ENCODE measurements at places on chromosomes 11 and 22.

DNA sequence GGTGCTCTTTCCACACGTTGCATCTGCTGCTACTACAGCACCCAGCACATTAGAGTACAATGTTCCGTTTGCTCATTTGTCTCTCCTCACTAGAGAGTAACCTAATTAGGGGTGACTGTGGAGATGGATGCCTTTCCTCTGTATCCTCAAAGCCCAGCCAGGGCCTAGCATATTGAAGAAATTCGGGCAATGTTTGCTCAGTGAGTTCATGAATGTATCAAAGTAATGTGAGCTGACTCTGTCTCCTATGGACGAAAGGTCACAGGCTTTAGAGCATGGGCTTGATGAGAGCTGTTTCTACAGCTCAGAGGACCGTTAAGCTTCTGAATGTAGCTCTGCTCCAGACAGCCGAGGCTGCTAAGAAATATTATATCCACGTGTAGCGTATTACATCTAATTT lies 67.5 kb downstream of the C11orf58 start:
- DNase-seq = no peak

DNA sequence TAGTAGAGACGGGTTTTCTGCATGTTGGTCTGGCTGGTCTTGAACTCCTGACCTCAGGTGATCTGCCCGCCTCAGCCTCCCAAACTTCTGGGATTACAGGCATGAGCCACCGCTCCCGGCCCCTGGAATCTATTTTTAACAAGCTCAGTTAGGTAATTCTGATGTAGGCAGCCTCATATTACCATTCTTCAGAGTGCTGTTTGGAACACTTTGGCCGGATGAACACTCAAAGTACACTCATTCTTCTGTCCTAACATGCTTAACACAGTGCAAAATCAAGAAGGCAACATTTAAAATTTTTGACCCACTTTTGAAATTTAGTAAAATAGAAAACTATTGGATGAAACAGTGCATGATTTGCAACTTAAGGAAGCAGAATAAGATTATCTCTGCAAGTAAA lies 586.7 kb upstream of the CHORDC1 start:
- no peak for DNase-seq

GRCh38 chr22:31561238-31561887 lies 65.0 kb downstream of the SFI1 start:
- peak; percentile 36 for DNase-seq

- no peak for DNase-seq
These were observed 14.4 kb downstream of the ELMOD1 start for GRCh38 chr11:107605061-107606006.

DNA sequence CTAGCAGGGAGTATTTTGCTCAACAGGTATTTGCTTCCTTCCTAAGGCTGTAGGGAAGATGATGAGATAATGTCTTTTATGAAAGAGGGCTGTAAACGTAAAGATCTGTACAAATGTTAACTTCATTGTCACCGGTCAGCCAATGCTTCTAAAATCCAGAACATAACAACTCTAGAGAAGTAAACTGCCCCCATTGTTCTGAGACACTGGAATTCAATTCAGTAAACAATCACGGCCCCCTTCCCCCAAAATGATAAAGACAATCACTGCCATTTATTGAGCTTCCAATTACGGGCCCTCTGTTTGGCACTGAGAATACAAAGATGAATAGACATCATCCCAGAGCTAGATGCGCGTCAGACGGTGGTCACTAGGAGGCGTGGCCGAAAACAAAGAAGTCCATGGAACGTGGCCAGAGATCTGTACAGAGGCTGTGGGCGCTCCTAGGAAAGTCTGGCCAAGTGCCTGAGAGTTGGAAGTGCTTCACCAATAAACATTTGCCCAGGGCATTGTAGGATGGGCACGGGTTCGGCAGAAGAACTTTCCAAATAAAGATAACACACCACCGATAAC lies 576 bp downstream of the TMEM258 start:
- peak; percentile 54 for DNase-seq

GRCh38 chr22:28480000-28480715 lies 199.5 kb downstream of the TTC28 start:
- DNase-seq = no peak

- DNase-seq = no peak
These were observed at the start of gene SCGB2A2 for GRCh38 chr11:62269654-62270278. SCGB2A2 (plus strand) TSS chr11:62270158; CDS start chr11:62270217, 59 bp downstream.

GRCh38 chr22:27240298-27241075 lies 561.1 kb downstream of the MN1 start:
- no peak for DNase-seq

DNA sequence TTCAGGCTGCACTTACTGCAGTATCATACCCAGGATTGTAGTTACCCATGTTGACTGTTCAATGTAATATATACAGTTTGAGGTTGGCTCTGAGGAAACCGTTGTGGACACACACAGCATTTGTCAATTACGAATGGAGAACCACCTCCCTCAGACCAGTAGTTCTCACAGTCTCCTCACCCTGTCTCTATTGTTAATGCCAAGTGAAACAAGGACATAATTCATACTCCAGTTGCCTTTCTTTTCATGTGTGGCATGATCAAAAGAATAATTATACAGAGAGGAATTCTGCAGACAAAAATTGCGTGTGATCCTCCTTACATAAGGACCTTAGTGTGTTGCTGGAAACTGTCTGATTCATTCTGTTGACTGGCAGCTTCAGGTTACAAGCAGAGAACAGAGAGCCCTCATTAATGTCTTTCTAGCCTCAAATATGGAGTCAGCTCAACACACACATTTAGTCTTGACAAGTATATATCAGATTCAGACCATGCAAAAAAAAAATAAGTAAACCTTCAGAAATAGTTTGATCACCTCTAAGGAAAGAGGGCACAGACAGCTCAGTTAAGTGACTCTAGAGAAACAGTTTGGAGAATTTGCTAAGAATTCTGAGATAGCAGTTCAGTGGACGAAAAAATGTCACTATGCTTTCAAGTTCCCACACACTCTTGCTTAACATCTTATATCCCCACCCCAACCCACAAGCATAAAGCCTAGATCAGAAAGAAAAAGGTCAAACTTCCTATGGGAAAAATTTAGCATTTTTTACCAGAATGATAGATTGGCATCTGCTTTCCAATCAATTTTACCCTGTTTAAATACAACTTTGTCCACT lies 96.1 kb downstream of the MAML2 start:
- no peak for DNase-seq

DNA sequence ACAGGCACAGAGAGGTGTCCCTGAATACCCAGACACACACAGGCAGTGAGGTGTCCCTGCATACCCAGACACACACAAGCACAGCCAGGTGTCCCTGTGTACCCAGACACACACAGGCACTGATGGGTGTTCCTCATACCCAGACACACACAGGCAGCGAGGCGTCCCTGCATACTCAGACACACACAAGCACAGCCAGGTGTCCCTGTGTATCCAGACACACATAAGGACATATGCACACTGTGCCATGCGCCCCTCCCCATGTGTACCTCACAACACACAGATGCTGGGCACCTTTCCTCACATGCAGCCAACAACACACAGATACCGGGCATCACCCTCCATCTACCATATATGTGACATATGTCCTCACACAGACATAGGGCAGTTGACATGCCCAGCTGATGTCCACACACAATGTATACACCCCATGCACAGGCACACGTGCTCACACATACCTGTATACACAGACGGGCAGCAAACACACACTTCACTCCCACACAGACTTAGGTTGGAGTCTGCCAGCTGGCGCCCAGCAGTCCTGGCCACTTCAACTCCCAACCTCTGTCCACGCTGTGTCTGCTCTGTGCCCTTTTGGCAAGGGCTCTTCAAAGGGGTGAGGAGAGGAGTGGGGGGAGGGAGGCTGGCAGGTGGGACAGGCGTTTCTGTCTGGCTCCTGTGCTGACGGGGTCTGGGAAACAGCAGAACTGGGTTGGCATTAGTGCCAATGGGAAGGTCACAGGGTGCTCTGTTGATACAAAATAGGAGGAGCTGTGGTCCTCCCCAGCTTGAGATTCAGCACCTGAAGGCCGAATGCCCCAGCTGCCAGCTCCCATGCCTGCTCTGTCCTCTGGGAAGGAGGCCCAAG lies 69.4 kb upstream of the ALX4 start:
- no peak for DNase-seq

DNA sequence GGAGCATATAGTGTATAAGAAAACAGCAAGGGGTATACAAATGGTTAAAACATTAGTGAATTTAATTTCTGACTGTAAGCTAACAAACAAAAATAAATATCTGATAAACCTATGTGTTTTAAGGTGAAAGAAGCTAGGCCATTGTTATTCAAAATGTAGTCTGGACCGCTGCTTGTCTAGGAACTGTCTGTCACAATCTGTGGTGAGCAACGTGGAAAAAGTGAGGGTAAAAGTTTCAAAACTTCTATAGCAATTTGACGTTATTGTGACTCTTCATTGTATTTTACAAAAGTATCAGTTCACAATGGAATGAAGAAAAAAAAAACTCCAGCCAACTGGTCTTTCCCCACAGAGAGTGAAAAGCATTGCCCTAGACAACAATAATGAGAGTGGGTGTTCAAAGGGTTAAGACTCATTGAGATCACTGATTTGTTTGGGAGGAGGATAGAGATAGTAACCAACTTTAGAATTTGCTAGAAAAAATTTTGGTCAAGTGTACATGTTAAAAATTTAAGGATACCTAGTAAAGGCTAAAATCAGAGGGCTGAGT lies 79.1 kb downstream of the UVRAG start:
- no peak for DNase-seq

GRCh38 chr11:118437208-118438125 lies 1.2 kb downstream of the KMT2A start:
- peak; percentile 41 for DNase-seq

DNA sequence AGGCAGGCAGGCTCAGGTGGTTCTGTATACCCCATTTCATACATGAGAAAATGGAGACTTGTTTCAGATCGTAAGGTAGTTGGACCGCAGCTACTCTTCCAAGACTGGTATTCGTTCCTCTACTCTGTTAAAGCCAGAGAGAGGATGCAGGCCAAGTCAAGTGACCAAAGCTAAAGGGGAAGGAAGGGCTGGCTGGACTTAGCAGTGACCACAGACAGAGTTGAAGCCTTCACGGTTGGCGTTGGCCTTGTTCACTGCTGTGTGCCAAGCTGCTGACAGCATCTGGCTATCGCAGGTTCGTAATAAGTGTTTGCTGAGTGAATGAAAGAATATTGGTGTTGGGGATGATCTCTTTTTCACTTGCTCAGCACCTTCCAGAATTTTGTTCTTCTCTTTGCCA lies 64.2 kb downstream of the PTPRJ start:
- DNase-seq = no peak

GRCh38 chr22:26072621-26073020 lies 96.6 kb upstream of the SEZ6L start:
- DNase-seq = no peak

DNA sequence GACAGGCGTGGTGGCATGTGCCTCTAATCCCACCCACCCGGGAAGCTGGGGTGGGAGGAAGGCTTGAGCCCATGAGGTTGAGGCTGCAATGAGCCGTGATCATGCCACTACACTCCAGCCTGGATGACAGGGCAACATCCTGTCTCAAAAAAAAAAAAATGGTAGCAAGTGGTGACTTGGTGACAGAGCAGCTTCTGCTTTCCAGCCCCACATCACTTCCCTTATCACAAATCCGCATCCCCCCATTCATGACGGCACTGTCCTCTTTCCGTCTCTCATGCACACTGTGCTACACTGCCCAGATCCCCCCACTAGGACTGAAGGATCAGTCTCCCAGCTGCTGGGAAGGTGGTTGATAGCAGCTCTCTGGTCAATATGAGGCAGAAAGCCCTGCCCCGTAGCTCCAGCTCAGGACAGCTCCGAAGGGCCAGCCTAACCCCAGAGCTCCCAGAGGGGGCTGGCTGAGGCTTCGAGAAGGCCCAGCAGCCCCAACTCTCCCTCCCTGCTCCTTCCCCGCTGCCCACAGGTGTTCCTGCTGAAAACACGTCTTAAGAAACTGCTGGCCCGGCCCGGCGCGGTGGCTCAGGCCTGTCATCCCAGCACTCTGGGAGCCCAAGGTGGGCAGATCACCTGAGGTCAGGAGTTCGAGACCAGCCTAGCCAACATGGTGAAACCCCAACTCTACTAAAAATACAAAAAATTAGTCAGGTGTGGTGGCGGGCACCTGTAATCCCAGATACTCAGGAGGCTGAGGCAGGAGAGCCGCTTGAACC lies 15.9 kb downstream of the PGA5 start:
- peak; percentile 13 for DNase-seq

DNA sequence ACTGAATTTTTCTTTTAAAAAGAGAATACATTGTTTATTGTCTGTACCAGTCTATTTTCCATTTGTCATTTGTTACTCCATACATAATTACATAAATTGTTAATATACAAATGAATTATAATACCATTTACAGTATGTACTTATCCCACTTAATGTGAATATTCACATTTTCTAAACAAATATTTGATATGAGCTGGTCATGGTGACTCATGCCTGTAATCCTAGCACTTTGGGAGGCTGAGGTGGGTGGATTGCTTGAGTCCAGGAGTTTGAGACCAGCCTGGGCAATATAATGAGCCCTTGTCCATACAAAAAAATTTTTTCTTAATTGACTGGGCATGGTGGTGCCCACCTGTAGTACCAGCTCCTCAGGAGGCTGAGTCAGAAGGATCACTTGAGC lies 6.8 kb downstream of the SC5D start:
- no peak for DNase-seq

DNA sequence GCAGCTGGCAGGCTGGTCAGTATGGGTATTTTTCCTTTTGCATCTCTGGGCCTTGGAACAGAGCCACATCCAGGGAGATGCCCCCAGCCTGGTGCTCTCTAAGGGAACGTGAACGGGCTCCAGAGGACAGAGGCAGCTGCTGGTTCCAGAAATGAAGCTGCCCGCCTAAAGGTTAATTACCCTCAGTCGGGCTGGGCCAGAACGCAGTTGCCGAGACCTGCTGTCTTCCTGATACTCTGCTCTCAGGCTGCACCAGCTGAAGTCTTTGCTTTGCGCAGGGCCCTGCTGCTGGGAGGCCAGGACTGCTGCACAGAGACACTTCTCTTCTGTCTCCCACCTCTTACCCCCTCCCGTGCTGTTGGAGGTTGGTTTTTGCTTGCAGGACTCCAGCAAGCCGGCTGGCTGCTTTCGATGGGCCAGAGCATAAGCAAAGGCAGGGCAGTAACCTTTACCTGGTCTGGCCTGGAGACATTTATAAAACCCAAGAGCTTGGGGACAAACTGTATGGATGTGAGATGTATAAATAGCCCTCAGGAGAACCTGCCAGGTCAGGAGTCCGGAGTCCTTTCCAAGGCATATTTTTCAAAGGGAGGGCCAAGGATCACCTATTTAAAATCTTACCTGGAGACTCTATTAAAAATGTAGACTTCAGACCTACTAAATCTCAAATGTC lies 197.1 kb downstream of the GRIK4 start:
- DNase-seq = no peak

DNA sequence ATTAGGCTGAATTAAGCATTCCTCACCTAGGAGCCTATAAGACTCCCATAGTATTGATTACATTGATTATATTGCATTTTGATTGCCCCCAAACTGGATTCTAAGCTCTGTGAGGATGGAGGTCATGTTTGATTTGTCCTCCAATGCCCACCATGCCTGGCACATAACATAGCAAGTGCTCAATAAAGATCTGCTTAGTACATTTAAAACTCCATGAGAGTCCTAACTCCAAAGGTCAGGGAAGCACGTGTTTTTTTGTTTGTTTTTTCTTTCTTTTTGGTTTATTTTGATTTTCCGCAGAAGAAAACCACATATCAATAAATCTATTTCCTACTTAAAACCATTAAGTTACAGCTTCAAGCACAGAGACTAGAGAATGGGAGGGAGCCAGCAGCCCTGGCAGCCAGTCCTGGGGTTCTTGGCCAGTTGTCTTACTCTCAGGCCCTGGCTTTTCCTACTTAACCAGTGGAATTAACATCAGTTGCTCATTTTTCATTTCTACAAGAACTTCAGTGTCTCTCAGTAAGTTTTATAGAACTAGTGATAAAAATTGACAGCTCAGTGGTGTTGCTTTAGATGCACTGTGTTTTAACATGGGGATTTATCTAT lies 429.9 kb upstream of the CCDC90B start:
- DNase-seq = no peak

Data from CD4-positive, alpha-beta T cell treated with Interleukin-4 for 1 hour (primary cell).